HCEC 1CT (cell line): ENCODE measurements at places on chromosomes 5 and 9.

DNA sequence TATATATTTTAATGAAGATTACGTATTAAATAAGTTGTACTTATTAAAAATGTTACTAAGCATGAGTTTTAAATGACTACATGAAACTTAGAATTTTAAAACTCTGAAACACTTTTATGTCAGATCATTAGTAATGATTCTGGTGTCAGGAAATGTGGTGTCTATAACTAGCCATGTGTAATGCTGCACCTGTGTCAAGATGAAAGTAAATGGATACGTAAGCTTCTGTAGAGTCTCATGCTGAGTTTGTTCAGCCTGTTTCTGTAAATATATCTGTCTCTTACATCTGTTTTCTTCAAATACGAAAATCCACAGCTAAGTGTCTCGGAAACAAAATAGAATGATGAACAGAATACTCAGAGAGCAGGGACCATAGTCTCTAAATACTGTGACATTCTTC is 278.0 kb upstream of the SMC2 start:
- DNase-seq: no peak

- DNase-seq: no peak
Observed at GRCh38 chr5:94810281-94810680, 191.8 kb downstream of the SLF1 start.

GRCh38 chr9:122383992-122384461 is 13.2 kb downstream of the PTGS1 start:
- peak; percentile 80 for DNase-seq

GRCh38 chr9:91156451-91157234 is 205.1 kb downstream of the AUH start:
- DNase-seq: no peak

GRCh38 chr5:1651971-1652872 is 128.5 kb upstream of the LPCAT1 start:
- DNase-seq: no peak
